ENCODE measurements at places on chromosomes 7 and 10.

DNA sequence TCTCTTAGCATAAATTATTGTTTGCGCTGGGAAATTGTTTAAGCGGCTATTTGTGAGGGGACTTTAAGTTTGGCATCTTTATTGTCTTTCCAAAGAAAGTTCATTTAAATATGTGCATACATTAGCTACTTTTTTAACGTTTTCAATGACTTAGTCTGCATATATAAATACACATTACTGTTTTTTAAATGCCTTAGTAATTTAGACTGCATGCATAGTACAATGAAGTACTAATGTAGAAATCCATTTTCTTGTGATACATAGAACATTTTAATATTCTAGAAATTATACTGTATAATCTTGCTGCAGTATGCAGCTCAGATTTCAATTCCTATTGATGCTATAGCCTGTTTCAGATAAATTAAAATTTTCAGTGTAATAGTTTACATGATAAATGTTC is 325.4 kb downstream of the MALRD1 start:
- DNase-seq = no peak

DNA sequence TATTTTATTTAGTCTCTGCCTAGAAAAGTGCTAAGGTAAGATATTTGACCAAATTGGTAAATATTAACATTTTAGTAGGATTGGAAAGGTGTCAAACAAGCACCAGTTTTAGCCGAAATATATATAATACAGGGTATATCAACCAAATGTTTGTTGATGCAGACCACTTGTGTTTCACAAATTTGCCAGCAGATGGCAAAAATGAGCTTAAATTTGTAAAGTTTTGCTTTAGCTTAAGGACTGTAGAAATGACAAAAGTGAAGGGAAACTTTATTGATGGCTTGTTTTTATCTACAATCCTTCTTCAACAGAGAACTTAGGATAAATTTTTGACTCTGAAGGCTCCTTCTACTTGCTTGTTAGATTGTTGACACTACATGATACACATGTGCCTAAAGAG is 4.8 kb upstream of the POLR1F start:
- DNase-seq = no peak

DNA sequence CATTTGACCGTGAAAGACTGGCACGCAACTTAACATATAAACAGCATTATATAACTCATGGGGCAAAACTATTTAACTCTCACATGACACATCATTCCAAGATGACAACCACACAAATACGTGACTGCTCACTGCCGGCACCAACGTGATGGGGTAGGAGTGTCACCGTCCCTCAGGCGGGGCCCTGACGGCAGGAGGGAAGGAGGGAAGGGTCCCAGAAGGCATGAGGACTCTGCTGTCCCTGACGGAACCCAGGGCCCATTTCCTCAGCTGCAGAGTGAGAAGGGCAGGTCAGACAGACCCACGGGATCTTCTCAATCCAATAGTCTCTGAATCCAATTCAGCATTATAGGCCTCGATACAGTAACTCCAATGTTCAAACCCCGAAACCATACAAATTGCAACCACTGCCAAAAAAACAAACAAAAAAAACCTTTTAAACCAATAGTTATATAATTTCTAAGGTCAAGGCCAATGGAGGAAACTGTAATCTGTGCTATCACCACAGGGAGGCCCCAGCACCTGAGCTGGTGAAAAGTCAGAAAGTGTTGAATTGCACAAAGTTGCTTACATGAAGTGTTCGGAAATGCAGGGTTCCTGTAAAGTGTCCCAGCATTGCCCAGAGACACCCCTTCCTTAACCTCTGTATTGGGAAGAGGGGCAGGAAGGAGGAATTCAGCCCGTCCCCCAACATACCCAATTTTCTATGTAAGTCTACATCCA is 137.4 kb downstream of the TNS3 start:
- DNase-seq = no peak

DNA sequence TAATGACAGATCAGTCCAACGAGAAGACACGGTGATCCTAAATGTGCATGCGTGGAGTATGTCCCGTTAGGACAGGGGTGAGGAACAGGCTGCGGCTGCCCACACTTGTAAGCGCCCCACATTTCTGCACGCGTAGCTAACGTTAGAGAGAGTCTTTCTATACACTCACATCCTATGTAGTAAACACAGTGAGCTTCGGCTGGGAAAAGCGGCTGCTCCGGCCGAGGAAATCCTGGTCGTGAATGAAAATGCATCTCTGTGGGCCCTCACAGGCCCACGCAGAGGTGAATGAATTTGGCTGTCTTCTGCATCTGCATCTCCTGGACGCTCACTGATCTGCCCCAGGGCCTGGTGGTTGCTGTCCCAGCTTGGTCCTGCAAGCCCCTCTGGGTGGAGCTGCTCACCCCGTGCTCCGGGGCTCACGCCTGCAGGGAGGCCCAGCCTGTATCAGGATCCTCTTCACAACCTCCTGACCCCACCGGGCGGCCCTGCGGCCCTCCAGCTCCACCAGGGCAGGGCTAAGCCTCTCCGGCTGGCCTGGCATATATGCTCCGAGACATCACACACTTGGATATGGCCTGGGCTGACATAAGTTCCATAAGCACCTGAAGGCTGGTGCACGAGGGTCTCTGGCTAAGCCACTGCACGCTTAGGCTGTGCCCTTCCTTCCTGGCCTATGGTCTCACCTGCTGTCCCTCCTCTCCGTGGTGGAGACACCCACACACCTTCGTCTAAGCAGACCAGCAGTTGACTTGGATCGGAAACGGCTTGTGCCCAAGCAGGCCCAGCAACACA is 117.9 kb upstream of the DIP2C start:
- no peak for DNase-seq

- no peak for DNase-seq
These were observed 1.7 kb upstream of the PFKP start for GRCh38 chr10:3065622-3066021.

- no peak for DNase-seq
These were observed 20.6 kb downstream of the UBTD1 start for GRCh38 chr10:97519342-97519741.

All from left ventricle myocardium inferior (tissue), 1 donor.